ENCODE measurements at places on chromosomes 6 and 20.

GRCh38 chr6:32971242-32971580 is 2.8 kb downstream of the BRD2 start:
- DNase-seq, result no peak

DNA sequence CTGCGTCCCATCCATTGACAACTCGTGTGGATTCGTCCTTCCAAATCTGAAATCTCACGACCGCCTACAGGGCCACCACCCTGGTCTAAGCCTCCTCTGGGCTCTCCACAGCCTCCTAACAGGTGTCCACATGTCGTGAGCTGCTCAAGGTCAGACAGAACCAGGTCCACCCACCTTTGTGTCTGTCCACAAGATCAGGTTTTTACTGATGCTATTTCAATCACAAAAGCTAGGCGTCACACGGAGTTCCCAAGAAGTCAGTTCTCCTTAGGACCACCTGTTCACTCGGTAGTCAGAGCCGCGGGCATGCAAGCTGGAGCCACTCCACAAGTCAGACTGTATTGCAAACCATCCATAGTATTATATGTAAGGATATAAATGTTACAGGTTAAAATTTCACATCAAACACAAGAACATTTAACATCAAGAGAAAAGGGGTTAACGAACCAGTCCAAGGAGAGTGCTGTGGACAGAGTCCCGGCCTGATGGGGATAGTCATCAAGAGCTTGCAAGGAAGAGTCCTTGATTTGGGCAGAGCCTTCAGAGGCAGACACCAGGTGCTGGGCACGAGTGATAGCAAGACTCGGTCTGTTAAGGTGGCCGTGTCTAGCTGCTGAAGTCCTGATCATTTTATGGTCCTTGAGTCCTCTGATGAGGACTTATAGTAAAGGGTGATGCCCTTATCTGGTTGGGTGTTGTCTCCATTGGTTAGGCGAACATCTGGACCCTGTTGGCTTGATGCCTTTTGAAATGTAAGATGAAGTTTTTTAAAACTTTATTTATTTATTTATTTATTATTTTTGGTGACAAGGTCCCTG is 731 bp upstream of the DNPH1 start:
- no peak for DNase-seq

- DNase-seq, result no peak
These were observed 2.3 kb upstream of the CITED2 start for GRCh38 chr6:139376604-139377218.

- no peak for DNase-seq
These were observed 29.5 kb downstream of the FLRT3 start for GRCh38 chr20:14307956-14308355.
